Activated T-cell treated with anti-CD3 and anti-CD28 coated beads for 24 hours (primary cell): ENCODE measurements at places on chromosomes 11 and 22.
A peak's percentile ranks its signal among the peaks of the same experiment; 100 is the strongest.

- DNase-seq: no peak
Observed at GRCh38 chr11:36237391-36237790, 51.8 kb downstream of the COMMD9 start.

DNA sequence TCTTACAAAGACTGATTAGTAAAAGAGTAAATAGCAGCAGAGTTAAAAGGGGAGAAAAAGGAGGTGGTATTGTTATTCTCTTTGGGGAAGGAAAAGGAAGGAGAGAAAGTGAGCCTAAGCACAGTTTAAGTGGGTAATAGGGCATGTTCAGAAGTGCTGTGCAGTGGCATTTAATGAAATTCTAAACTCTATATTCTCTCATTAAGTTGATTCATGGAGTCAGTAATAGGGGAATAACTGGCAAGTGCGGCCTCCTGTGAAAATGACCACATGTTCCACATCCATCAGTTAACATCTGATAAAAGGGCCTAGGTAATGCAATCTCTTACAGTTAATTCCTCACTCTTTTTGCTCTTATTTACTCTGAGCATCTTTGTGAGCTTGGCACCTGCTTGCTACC, 516.7 kb downstream of the JRKL start:
- DNase-seq: no peak

DNA sequence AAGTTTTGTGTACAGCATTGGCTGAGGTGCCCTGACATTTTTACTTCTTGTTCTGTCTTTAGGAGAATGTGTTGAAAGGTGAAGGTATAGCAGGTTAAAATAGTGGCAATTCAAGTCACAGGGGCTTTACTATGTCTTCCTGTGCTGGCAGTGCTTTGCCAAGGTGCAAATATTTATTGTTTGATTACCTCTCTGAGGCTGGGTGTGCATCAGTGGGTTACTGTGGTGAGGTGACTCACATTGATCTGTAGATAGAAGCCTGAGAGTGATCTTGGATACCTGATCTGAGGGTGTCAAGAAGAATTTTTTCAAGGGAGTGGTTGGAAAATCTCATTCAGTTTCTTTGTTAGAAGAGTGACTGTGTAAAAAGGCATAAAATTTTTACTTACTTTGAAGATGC, 90.0 kb downstream of the ARHGAP42 start:
- DNase-seq: no peak

DNA sequence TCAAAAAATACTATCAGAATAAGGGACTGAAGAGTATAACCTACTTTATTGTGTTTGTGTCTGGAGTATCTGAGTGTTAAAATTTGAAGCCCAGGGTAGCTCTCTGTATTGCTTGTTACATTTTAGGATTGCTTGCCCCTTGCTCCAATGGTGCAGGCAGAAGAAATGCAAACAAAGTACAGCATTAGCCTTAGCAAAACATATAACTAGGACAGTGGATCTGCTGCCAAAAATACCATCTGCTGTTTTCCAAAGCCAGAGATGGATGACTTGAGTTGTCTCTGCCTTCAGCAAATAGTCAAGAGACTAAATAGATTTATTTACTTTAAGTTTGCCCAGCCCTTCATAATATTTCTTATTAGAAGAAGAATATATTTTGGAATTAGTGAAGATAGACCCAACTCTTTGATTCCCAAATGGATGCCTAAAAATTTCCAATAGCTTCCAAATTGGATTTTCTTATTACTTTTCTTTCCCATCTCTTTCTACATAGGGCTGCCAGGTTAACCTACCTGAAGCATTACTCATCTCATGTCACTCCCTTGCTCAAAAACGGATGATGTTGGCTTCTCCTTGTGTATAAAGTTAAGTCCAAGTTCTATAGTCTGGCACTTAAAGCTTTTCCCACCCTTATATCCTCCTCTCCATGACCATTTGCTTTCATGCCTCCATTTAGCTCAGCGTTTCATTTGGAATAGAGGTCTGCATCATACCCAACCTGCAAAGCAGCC, 66.3 kb downstream of the LDLRAD3 start:
- DNase-seq: no peak

DNA sequence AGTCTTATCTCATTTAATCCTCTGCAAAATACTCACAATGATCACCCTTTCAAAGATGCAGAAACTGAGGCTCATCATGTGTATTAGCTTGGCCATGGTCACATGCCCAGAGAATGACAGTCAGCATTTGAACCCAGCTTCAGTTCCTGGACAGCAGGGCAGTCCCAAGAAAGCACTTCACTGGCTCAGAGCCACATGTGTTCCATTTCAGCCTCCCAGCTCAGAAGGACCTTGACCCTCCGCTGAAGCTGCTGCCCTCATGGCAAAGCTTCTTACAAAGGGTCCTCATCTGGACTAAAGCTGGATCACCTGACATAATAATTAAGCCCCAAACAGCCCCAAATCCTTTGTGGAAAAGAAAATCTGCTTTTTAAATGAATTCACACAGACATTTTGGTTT, 37.0 kb downstream of the TENM4 start:
- no peak for DNase-seq

GRCh38 chr22:19941365-19942082, at the start of the genes COMT and TXNRD2:
TSS of gene COMT (plus strand) at chr22:19941772. CDS start at chr22:19962527, 20,755 bp downstream.
TSS of gene TXNRD2 (minus strand) at chr22:19941818. CDS start at chr22:19941803, 15 bp downstream.
- peak; percentile 46 for DNase-seq

GRCh38 chr22:37144180-37144554, 5.5 kb downstream of the IL2RB start:
- no peak for DNase-seq

DNA sequence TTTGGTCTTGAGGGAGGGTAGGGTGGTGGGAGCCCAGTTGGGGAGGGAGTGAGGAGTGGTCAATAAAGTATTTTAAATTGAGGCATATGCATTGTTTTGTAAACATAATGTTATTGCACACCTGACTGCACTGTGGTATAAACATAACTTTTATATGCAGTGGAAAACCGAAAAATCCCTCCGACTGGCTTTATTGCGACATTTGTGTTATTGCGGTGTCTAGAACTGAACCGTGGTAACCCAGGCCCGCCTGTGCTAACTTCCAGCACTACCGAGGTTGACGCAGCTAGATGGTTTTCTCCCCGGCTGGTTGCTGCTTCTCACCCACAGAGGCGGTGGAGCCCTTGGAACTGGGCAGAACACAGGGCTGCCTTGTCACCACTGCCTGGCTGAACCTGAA, 7.6 kb upstream of the RNH1 start:
- no peak for DNase-seq

DNA sequence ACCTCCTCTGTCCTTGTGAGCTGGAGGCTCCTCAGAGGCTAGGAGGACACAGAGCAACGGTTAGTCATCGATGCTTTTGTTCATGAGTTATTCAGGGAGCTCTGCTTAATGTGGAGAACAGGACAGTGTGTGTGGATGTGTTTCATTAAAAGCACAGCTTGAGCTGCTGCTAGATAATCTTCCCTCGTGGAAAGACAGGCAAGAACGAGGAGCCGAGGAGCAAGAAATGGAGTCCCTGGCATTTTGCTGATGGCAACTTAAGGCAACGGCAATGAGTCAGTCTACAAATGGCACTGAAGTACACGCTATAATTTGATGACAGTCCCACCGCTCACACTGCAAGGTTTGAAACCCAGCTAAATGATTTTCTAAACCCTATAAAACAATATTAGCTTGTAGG, 106.2 kb downstream of the IGLL1 start:
- DNase-seq: no peak

DNA sequence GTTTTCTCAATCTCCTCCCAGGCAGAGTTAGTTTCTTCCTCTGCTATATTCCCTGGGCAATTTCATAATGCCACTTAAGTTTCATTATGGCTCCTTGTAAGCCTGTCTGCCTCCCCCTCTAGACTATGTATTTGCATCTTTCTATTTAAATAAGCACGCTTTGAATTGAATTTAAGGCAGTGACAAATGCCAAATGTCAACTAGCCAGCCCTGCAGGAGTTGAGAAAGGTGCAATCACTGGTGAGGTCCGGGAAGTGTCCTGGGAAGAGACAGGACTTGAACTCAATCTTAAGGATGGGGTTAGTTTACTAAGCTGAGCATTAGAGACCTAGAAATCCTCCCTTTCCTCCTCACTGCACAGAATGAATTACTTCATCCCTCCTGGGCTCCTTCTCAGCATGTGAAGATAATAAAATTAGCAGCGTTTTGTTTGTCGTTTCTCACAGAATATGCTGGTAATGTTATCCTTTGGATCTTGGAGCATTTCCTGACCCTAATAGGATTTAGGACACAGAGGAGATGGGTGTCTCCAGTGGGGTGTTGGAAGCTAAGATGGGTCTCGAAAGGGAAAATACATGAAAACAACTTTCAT, 1.6 kb downstream of the TCP11L1 start:
- DNase-seq: no peak

- DNase-seq: no peak
Observed at GRCh38 chr11:127034973-127035372, 34.4 kb upstream of the KIRREL3 start.

DNA sequence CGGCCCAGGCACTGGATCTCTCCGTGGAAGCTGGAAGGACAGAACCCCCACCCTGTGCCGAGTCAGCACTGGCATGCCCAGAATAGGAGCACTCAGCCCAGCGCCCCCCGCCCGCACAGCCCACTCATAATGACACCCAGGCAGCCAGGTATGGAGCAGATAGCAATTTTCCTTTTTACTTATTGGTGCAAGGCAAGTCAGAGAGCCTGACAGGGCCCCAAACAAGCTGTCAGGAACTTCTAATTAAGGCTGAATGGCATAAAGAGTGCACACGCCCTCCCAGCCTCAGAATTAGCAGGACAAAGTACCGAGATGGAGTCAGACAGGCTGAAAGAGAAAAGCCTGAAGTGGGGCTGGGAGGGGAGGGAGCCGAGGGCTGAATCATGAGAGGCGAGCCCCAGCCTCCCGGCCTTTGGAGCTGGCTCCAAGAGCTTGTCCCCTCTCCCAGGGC, 76.9 kb downstream of the DSCAML1 start:
- DNase-seq: no peak

DNA sequence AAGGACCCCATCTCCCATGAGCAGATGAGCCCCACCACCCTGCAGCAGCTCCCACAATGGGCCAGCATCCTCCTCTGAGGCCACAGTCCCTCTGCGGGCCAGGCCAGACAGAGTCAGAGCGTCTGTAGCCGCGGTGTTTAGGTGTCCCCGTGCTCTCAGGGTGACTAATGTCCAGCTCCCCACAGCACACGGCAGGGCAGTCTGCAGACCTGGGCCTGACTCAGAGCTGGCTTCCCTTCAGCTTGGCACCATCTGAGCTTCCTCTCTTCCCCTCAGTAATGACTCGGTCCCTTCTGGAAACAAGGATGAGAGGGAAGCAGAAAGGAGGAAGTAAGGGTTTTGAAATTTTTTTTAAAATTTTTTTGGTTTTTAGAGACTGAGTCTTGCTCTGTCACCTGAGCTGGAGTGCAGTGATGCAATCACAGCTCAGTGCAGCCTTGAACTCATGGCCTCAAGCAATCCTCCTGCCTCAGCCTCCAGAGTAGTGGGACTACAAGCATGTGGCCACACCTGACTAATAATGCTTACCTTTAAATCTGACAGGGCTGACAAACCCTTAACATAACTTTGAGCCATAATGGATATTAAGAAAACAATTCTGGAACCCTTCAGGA, 28.5 kb downstream of the LRRC74B start:
- no peak for DNase-seq

DNA sequence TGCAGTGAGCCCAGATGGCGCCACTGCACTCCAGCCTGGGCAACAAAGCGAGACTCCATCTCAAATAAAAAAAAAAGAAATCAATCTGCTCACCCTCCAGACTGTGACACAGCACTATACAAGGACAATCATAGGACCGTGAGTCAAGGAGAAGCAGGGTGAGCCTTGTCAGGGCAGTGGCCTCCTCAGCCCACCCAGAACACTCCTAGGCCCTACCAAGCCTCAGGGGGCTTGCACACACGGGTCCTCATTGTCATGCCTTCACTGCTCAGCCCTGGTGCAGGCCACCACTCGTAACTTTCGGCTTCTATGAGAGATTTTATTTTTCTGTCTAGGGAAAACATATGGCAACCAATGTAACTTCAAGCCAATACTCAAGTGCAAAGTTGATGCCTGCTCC, 35.8 kb downstream of the DGCR2 start:
- no peak for DNase-seq

DNA sequence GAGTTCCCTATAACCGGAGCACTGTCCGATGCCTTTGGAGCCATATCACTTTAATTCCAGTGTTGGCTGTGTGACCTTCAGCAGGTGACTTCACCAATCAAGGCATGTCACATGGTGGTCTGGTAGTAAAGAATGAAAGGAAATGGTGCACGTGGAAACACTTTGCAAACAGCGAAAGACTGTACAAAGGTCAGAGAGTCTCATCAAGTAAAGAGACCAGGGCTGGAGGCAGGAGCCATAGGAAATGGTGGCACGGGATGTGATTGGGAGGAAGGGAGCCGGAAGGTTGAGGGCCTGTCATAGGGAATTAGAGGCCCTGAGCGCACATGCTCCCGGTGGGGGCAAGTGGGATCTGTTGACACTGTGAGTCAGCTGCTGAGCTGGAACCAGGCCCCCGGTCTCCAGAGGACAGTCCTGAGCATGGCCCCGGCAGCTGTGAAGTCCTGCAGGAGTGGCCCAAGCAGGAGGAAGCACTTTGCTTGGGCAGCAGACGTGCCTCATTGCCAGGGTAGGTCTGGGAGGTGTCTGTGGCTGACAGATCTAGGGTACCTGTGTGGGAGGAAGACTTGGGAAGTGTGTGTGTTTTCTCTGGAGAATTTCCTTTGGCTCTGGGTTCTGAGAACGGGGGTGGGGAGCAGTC, 2.0 kb downstream of the DAGLA start:
- DNase-seq: no peak

- no peak for DNase-seq
Observed at GRCh38 chr11:19878520-19878919, 165.9 kb downstream of the NAV2 start.

- no peak for DNase-seq
Observed at GRCh38 chr22:42309865-42310264, 39.4 kb upstream of the TCF20 start.

DNA sequence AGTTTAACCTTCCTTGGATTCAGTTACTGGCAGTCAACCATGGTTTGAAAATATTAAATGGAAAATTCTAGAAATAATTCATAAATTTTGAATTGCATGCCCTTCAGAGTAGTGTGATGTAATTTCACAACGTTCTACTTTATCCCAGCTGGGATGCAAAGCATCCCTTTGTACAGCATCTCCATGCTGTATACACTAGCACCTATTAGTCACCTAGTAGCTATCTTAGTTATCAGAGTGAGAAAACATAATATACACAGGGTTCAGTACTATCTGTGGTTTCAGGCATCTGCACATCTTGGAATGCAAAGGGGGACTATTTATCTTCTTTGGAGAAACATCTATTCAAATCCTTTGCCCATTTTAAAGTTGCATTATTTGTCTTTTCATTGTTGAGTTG, 30.8 kb downstream of the CBL start:
- no peak for DNase-seq
